ENCODE measurements at places on chromosomes 16 and 17.

DNA sequence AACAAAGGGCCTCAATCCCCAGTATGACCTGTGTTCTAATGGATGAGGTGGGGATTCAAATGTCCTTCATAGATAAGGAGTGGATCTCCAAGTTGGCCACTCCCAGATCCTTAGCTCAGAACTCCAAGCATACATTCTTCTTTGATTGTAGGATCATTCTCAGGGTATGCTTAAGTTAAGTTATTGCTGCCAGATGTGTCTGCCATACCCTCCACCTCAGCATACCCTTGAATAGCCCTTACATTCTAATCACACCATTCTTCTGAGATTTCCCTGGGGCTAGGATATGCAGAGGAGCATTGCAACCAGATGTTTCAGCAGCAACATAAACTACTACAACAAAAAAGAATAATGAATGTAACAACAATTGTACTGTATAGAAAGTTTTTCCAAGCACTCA is 1.6 kb upstream of the KRTAP2-4 start:
- no peak for DNase-seq

- DNase-seq: no peak
These were observed 46.7 kb downstream of the USP32 start for GRCh38 chr17:60345233-60345632.

GRCh38 chr16:54177862-54178477 is 108.6 kb downstream of the IRX3 start:
- no peak for DNase-seq

DNA sequence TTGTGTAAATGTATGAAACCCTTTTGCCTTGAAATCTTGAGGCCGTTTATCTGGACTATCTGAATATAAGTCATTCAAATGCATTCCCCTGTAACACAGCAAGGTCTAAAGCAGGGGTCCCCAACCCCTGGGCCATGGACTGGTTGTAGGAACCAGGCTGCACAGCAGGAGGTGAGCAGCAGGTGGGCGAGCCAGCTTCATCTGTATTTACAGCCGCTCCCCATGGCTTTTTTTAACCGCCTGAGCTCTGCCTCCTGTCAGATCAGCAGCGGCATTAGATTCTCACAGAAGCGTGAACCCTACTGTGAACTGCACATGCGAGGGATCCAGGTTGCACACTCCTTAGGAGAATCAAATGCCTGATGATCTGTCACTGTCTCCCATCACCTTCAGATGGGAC is 24.1 kb downstream of the DNAH3 start:
- no peak for DNase-seq

DNA sequence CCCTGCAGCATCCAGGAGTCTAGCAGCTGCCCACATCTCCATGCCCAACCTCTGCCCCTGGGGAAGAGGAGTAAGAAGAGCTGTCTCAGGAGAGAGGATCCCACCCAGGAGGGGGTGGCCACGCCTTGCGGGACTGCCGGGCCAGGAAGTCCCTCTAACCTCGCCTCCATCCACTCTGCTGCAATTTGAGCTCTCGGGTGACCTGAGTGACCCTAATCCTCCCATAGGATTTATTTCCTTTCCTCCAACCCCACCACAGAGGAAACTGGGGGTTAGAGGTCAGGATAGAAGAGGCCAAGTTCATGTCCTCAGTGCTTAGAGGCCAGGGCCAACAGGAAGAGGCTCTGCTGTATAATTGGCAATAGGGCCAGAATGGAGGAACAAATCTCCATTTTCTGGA is 22.6 kb upstream of the NGFR start:
- no peak for DNase-seq

- no peak for DNase-seq
These were observed 23.3 kb upstream of the MAF start for GRCh38 chr16:79623824-79624223.

DNA sequence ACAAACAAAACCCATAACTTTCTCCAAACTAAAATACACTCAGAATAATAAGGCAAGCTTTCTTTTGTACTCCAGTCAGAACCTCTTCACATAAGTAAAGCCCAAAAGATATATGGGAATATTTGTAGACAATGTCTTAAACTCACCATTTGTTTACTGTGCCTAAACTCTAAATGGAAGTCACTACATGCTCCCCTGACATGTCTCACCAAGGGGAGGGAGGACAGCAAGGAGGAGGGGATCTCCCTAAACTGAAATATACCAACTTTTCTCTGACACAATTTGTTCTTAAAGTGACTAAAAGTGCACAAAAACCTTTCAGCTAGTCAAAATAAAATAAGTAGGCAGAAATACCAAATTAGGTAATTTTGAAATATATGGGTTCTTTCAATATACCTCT is 38.5 kb downstream of the GRB7 start:
- no peak for DNase-seq

GRCh38 chr16:8753416-8754054 is 43.9 kb downstream of the TMEM186 start:
- DNase-seq: no peak

GRCh38 chr17:59627770-59628171 is 8.1 kb downstream of the CLTC start:
- no peak for DNase-seq

DNA sequence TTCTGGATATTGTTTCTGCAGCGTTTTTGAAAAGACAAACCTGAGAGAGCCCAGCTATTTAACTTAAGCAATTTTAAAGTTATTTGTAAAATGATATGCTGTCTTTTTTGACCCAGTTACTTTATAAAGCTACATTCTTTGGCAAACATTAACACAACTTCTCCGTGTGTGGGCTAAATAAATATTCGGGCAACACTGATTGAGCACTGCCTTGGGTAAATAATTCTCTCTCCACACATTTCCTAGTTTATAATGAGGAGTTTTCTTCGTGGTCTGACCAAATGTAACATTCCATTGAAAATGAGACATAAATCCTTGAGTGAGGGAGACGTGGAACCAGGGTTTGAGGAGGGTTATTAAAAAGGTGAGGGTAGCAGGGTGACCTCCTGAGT is 142.8 kb downstream of the WWOX start:
- DNase-seq: no peak

DNA sequence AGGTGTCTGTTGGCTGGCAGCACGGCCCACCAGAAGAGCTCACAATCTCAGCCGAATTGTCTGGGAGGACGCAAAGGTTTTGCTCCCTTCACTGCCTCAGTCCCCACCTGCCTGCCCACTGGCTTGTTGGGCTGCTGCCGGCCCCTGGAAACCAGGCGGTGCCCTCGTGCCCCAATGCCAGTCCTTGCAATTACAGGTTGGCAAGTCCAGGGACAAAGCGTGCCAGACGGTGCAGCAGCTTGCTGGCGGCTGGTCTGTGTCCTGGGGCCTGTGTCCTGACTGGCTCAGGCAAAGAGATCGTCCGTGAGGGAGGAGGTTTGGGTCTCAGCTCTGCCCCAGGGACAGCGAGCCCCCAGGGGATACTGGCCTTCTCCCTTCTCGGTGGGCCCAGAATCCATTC is 24.6 kb upstream of the SPNS2 start:
- DNase-seq: no peak

DNA sequence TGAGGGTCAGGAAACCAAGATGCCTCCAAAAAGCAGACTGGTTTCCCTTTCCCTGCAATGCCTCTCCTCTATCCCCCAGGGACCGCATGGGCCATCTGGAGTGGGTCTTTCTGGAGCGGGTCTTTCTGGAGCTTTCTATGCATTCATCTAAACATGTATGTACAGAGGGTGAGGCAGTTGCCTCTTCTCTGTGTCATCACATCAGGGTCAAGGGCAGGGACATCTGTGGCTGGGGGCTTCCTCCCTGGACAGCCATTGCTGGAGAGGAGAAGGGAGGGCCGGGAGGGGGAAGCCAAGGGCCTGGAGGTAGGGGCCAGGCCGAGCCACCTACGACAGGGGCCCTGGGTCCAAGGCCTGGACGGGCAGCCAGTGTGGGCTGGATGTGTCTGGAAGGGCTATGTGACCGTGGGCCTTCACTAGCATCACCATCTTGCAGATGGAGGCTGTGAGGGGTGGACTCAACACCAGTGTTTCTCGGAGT is 840 bp downstream of the ADCY7 start:
- DNase-seq: no peak

DNA sequence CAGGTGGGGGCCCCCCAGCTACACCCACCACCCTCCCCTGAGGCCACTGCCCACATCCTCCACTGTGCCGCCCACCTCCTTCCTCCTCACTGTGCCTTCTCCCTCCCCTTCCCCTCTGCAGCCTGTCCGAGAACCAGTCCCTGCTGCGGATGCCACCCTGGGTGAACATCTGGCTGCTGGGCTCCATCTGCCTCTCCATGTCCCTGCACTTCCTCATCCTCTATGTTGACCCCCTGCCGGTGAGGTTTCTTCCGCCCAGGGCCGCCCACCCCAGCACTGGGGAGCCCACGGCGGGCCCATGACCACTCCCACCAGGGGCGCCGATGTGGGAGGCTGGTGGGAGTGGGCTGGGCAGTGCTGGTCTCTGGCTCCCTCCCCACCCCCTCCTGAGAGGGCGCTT is 22.1 kb downstream of the RABEP2 start:
- DNase-seq: no peak

GRCh38 chr17:57662644-57663308 is 82.3 kb downstream of the CCDC182 start:
- DNase-seq: peak; percentile 96

DNA sequence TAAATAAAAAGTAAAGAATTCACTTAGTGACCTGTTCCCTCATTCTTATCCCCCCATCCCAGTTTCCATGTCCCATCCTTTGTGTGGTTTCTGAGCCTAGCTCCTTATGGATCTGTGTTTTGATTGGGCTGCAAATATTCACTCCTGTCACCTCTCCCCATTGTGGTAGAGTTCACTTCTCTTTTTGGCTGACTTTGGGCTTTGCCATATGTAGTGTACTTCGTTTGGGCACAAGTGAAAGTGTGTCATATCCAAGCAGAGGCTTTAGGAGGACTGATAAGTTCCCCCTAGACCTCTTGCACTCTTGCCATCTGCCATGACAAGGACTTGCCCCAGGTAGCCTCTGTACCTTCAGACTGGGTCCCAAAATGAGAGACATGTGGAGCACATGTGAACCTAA is 13.0 kb upstream of the DHRS7B start:
- DNase-seq: no peak

- DNase-seq: no peak
These were observed 16.8 kb upstream of the PMP22 start for GRCh38 chr17:15281909-15282308.

- no peak for DNase-seq
These were observed 128.0 kb downstream of the IRF8 start for GRCh38 chr16:86026916-86027315.

DNA sequence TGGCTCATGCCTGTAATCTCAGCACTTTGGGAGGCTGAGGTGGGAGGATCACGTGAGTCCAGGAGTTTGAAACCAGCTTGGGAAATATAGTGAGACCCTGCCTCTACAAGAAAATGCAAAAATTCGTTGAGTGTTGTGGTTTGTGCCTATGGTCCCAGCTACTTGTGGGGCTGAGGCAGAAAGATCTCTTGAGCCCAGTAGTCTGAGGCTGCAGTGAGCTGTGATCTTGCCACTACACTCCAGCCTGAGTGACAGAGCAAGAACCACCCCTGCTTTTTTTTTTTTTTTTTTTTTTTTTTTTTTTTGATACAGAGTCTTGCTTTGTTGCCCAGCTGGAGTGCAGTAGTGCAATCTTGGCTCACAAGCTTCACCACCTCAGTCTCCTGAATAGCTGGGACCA is 34.0 kb downstream of the ITGB3 start:
- DNase-seq: no peak

DNA sequence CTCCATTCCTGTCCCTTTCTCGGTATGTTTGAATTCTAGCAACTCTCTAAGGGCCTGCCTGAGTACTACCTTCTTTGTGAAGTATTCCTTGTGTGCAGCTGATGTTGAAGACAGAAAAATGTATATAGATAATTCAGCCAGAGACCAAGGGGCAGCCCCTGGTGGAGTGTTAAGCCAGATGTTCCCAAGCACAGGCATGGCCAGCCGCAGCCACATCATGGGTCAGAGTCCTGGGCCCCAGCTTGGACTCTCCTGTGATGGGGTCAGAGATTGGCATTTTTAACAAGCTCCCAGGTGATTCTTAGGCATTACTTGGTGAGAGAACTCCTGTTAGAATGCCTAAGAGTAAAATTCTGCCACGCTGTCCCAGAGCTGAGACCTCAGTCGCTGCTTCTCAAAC is 100.8 kb downstream of the IRF8 start:
- DNase-seq: no peak

GRCh38 chr17:11252146-11252545 is 11.1 kb downstream of the SHISA6 start:
- DNase-seq: no peak

GRCh38 chr17:45225051-45225700 is 3.5 kb downstream of the FMNL1 start:
- DNase-seq: no peak

- DNase-seq: no peak
These were observed 386.0 kb downstream of the SOX9 start for GRCh38 chr17:72506773-72507172.

GRCh38 chr17:16936536-16937310 is 35.2 kb downstream of the TNFRSF13B start:
- no peak for DNase-seq

DNA sequence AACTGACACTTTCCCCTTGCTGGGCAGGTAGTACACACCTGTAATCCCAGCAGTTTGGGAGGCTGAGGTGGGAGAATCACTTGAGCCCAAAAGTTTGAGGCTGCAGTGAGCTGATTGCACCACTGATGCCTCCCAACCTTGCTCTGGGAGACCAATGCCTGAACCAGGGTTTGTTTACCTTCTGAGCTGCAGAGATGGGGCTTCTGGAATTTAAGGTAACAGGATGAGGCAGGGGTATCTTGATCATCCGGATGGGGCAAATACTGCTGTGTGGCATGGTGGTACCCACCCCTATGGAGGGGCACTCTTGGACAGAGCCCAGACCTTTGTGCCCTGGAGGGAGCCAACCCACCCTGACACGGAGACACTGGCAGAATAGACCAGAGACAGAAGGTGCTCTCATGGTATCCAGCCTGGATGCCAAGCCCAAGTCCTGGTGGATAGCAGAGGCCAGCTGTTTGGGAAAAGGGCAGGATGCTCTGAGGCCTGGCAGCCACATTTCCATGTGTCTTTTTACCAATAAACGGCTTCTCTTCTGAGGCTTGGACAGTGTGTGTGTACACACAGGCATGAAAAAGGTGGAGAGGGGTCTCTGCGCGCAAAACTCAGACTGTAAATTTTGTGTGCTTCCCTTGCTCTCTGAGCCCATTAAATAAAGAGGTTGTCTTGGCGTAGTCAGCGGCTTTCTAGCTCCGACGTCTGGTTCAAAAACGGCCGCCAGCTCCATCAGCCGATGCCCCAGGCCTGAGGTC is 4.4 kb downstream of the ZNF48 start:
- no peak for DNase-seq

- DNase-seq: no peak
These were observed 32.1 kb downstream of the MAP1LC3B start for GRCh38 chr16:87424266-87424665.

GRCh38 chr16:18832006-18832405 is 30.7 kb upstream of the ARL6IP1 start:
- DNase-seq: no peak

DNA sequence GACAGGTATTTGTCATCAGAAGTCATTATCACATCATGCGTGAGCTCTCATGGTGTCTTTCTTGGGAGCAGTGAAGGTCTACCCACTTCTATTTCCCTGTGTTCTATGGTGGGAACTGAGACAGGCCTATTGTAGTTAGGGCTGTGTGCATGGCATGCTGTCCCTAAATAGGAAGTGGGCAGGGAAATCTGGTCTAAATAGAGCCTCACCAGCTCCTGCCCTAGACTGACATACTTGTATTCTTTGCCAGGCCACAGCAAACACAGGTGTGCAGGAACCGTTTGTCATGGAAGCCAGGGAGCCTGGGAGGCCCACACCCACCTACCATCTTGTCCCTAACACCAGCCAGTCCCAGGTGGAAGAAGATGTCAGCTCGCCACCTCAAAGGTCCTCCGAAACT is 10.1 kb downstream of the SLC7A6 start:
- no peak for DNase-seq

- no peak for DNase-seq
These were observed 46.6 kb upstream of the DOC2B start for GRCh38 chr17:227946-228615.
